ENCODE measurements at places on chromosomes 1 and 21.

DNA sequence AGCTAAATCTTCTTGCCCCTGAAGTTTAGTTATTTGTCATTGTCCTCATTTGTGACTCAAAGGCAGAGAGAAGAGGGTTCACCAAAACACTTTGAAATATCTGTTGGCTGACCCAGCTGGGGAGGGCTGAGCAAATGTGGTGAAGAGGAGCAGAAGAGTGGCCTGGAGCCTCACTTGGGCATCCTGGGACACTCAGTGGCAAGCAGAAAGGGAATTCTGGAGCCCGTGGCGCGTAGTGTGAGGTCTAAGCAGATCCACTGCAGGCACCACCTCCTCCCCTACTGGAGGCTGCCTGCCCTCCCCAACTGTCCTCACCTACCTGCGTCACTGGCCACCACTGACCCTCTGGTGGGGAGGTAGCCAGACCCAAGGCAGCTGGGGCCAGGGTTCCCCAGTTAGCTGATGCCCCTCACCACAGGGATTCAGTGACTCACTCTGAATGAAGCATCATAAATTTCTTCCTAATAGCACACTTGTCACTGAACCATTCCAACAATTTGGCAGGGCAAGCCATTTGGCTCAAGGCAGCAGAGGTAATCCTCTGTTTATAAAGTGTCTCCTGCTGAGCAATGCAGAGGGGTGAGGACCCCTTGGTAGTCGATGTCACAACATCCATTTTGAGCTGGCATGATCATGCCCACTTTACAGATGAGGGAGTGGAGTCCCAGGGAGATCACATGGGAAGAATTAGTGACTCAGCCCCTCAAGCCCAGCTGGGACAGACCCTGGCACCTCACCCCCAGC is 80.3 kb downstream of the NENF start:
- DNase-seq = no peak

- DNase-seq = no peak
Observed at GRCh38 chr21:18549214-18549905, 145.8 kb upstream of the TMPRSS15 start.

GRCh38 chr1:167130829-167131510 is 37.1 kb downstream of the STYXL2 start:
- DNase-seq = no peak

GRCh38 chr21:39610703-39611102 is 2.0 kb upstream of the B3GALT5 start:
- no peak for DNase-seq

- no peak for DNase-seq
Observed at GRCh38 chr1:938088-938683, 14.5 kb downstream of the SAMD11 start.

GRCh38 chr1:29527314-29528004 is 291.1 kb downstream of the PTPRU start:
- no peak for DNase-seq

DNA sequence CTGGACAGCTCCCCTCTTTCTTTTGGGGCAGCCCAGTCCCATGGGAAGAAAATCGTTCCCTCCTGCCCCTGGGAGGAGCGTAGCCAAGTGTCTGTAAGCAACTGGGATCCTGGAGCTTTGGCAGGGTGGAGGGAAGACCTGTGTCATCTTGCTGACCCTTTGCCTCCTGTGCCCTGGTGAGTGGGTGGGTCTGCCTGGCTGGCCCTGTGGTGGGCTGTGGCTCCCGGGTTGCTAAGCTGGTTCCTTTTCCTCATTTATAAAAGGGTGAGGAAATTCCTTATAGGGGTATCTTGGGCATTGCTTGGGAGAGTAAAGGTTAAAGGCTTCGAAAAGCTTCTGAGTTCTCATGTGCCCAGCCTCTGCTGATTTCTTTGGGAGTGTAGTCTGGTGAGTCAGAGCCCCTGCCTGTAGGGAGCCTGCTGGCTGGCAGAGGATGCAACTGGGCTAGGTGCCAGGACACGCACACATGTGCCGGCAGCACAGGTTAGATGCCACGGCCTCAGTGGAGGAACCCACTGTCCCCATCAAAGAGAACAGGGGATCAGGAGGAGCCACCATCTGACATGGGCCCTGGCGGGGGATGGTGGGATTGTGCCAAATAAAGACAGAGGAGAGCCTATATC is 85.2 kb downstream of the ARHGEF10L start:
- DNase-seq = no peak

DNA sequence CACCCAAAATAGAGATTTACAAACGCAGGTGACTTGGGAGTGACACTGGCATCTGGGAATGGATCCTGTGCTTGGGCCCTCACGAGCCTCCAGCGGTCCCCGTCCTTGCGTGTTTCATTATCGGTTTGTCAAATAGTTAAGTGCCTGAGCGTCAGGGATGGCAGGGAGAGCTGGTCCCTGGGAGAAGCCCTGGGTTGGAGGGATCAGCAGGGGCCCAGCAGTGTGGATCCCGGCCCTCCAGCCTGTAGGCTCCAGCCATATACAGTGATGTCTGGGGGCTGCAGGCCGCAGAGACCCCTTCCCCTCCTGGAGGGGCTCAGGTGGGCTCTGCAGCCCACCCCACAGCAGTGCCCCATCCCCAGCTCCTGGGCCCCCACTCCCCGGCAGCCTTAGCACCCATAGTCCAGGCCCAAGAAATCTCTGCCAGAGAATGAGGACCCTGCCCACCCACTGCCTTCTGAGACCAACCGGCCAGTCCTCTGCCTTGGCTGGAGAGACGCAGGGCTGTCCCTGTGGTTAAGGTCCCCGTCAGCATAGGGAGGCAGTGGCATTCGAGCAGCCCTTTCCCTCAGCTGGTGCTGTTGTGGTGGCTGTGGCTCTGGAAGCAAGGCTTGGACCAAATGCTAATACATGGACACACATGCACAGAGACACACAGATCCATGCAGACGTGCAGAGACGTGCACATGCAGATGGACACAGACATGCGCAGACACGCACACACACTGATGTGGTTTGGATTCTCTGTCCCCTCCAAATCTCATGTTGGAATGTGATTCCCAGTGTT is 2.4 kb upstream of the SLC19A1 start:
- no peak for DNase-seq

DNA sequence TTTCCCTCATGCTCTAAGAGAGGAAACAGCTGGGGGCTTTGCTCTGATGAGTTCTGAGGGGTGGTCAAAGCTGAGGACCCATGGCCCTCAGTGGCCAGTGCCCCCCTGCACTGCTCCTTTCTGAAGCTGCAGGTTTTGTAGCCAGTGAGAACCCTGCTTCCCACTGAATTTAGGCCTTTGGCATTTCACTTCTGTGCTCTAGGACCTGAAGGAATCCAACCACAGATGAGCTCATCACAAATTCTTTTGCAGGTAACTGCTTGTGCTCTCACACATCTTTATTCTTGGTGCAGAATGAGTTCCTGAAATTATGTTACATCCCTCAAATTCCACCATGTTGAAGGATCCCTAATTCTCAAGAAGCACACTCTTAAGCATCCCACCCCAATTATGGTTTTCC is 248.7 kb upstream of the IRF2BP2 start:
- DNase-seq = no peak
